ENCODE measurements at places on chromosomes 7 and 10.

GRCh38 chr10:20622531-20623211 is 274.4 kb downstream of the NEBL start:
- no peak for DNase-seq

GRCh38 chr10:44960482-44961229 is 1.1 kb downstream of the RASSF4 start:
- DNase-seq: no peak

- peak; percentile 27 for DNase-seq
Measured at GRCh38 chr10:97861097-97861750, 11.6 kb downstream of the GOLGA7B start.

- DNase-seq: no peak
Measured at GRCh38 chr7:2640846-2641316, 9.1 kb downstream of the TTYH3 start.

DNA sequence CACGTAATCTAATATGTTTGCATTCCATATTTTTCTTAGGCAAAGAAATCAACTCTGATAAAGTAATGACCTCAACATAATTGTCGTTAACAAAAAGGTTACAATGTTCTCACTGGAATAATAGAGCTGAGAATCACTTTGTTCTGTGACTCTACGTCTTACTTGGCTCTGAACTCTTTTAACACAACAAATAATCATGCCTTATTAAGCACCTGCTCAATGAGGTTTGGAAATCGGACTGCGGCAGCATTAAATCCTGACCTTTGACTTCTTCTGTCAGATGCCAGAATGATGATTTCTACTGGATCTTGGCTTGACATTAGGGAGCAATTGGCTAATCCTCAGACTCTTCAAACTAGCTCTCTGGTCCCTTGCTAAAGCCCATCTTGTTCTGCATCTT is 233.6 kb downstream of the SEMA3D start:
- DNase-seq: no peak

Measured in activated CD4-positive, alpha-beta T cell treated with anti-CD3 and anti-CD28 coated beads, Interleukin-2, amount 50 U/mL, for 16 hours (primary cell).